Activated T-cell treated with anti-CD3 and anti-CD28 coated beads, Interleukin-2, amount 50 U/mL, for 72 hours (primary cell): ENCODE measurements at places on chromosomes 1 and 21.

GRCh38 chr1:46942086-46942485, 810 bp upstream of the CYP4A11 start:
- DNase-seq = no peak

GRCh38 chr1:94805912-94806311, 14.2 kb upstream of the SLC44A3 start:
- DNase-seq = peak; percentile 45

DNA sequence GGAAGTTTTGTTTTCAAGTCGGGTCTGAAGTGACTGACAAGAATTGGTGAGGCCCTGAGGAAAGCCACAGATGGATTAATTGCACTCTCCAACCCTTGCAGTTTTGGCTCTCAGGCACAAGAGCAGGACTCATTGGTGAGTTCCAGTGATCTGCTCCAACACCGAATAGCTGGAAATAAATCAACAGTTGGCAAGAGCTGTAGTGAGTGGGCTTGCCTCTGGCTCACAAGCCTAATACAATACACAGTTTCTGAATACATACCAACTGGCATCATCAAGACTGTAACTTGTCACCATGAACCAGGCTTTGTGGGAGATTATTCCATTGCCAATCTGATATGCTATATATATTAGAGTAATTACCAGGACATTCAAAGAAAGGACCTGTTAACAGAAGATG, 131.6 kb downstream of the GRIK1 start:
- no peak for DNase-seq

DNA sequence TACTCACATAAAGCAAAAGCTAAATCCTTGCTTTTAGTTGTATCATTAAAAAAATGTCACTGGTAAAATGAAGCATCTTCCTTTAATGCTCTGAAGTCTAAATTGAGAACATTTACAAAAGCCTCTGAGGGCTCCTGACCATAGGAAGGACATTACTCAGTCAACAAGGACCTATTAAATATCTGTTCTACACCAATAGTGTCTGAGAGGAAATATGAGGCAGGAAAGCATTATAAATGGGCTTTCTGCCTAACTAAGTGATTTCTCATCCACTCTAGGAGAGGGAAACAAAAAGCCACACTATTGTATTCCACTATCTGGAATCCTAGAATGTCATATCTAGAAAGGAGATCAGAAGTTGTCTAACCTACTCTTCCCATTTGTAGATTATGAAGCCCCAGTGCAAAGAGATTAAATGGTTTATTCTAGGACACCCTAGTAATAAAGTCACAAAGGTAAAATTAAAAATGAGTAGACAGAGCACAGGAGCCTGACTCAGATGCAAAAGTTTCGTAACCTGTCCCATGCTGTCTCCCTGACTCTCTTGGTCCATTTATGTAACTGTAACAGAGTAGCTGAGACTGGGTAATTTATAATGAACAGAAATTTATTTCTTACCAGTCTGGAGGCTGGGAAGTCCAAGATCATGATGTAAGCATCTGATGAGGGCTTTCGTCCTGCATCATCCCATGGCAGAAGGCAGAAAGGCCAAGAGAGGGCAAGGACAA, 17.6 kb downstream of the RGS1 start:
- DNase-seq = no peak

DNA sequence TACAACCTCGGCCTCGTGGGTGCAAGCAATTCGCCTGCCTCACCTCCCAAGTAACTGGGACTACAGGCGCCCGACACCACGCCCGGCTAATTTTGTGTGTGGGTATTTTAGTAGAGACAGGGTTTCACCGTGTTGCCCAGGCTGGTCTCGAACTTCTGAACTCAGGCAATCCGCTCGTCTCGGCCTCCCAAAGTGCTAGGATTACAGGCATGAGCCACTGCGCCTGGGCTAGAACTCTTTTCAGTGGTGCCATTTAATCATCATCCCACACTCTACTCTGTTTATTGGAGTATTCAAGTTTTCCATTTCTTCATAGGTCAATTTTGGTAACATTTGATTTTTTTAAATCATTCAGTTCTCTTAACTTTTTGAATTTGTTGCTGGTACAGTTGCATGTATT, 101.3 kb downstream of the DHRS3 start:
- no peak for DNase-seq

- no peak for DNase-seq
Observed at GRCh38 chr1:19348441-19349198, 36.5 kb downstream of the SLC66A1 start.

- no peak for DNase-seq
Observed at GRCh38 chr1:37721565-37721964, 29.2 kb downstream of the CDCA8 start.

DNA sequence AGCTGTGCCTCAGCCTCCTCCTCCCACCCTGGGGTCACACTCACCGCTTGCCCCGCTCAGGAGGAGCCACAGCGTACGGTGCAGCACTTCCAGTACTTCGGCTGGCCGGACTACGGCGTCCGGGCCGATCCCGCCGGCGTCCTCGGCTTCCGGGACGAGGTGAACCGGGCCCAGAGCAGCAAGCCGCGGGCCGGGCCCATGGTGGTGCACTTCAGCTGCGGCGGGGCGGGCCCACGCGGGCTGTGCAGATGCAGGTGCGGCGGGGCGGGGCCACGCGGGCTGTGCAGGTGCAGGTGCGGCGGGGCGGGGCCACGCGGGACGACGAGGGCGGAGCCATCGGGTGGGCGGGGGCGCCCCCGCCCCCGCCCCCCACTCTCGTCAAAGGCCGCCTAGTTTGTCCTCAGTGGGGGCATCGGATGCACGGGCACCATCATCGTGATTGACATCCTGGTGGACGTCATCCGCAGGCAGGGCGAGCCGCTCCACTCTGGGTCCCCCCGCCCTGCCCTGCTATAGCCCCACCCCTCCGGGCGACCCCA, 5.5 kb downstream of the RNF223 start:
- DNase-seq = peak; percentile 51
